Lung (tissue), 17 donors: ENCODE measurements at places on chromosomes 1 and 21. TPM values are rescaled to one million over a fixed set of nuclear protein-coding genes. Genes with fewer than 3 reads are reported as not detected.

GRCh38 chr1:184950227-184950626 lies 24.1 kb downstream of the NIBAN1 start:
- DNase-seq: no peak

DNA sequence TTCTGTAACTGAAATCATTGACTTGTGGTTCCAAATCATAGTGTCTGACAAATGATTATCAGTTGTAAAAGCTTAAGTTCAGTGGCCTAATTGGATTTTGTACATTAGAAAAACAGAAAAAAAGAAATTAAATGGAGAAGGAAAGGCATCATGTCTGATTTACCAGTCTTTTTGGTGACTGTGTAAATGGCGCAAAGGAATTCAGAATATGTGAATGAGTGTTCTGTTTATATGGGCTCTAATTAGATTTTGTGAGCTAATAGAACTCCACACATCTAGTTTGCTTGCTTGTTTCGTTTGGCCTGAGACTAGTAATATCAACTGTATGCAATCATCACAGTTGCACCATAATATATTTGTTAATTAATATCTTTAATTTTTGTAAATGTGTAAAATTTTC lies 151.7 kb downstream of the PLA2G4A start:
- no peak for DNase-seq

DNA sequence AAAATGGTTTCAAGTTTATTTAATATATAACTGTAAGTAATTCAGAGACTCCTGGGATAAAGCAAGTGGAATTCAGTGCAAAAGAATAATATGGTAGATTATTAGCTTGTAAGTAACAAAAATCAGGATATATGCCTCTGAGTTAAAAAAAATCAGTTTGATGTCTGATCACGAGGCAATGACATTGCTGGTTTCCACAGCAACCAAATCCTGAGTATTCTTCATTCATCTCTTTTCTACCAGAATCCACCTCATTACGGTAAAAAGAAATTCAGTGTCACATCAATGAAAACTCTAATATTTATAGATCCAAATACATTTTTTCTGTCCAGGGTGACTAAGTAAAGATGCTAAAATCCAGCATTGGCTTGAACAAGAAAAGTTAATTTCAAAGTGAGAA lies 642.3 kb upstream of the TMPRSS15 start:
- DNase-seq: no peak

- DNase-seq: no peak
These were observed 5.9 kb upstream of the MXRA8 start for GRCh38 chr1:1364266-1364665.

DNA sequence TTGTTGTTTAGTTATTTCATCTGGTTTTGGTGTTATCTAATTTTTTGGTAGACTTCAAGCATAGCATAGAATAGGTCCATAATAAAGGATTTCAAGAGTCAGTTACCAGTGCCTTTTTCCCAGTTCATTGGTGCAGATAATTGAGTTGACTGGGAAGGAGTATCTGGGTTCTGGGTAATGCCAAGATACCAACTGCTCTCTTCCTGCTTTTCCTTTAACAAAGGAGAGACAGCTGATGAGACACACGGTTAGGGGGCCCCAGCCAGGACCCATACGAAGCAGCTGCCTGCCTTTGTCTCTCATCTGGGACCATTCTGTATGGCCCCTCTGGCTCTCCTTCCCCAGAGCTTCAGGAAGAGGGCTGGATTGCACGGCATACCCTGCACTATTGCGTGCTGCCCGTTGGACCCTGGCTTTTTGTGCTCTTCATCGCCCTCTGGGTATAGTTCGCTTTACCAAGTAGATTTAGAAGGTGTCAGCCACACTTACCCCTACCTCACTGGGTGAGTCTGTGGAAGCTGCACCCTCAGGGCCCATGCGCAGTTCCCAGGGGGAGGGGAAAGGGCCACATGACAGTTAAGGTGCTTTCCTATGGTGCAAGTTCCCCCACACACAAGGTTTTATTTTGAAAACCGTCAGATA lies 7.0 kb downstream of the NAV1 start:
- no peak for DNase-seq

GRCh38 chr1:29029667-29030066 lies 94.0 kb downstream of the TMEM200B start:
- no peak for DNase-seq

DRAXIN gene
- 0.31 TPM for total RNA-seq

- DNase-seq: peak; percentile 87
These were observed 4.4 kb upstream of the ADAMTS1 start for GRCh38 chr21:26849428-26850115.

GRCh38 chr1:67987046-67987799 lies 63.2 kb downstream of the DIRAS3 start:
- DNase-seq: no peak

APOBEC4 gene
- 3.3 TPM for total RNA-seq
